Aorta (tissue), 5 donors: ENCODE measurements at places on chromosomes 5 and 9. TPM values are rescaled to one million over a fixed set of nuclear protein-coding genes. Genes with fewer than 3 reads are reported as not detected.

GRCh38 chr5:93278896-93279295 is 302.1 kb downstream of the NR2F1-AS1 start:
- H3K36me3 ChIP-seq = no peaks in the 10 kb centered on the region
- H3K4me1 ChIP-seq = no peaks in the 10 kb centered on the region
- H3K27ac ChIP-seq = no peak overlapping the region
- no peaks in the 10 kb centered on the region for H3K27me3 ChIP-seq

DNA sequence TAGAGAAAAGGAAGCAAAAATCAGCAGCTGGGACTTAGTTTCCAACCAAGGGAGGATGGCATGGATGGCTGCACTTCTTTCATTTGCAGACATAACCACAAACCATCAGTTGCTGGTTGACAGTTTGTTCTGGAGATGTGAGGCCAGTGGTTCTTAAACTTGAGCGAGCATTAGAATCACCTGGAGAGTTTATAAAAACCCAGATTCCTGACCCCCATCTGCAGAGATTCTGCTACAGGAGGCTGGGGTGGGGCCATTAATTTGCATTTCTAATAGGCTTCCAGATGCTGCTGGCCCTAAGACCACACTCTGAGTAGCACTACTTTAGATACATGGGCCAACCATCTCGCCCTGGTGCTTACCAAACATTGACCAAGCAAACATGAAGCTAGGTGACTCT is 60.8 kb downstream of the MARCHF3 start:
- no peak for DNase-seq
- H3K27ac ChIP-seq = no peak overlapping the region
- H3K36me3 ChIP-seq = no peaks in the 10 kb centered on the region
- no peaks in the 10 kb centered on the region for H3K27me3 ChIP-seq

DNA sequence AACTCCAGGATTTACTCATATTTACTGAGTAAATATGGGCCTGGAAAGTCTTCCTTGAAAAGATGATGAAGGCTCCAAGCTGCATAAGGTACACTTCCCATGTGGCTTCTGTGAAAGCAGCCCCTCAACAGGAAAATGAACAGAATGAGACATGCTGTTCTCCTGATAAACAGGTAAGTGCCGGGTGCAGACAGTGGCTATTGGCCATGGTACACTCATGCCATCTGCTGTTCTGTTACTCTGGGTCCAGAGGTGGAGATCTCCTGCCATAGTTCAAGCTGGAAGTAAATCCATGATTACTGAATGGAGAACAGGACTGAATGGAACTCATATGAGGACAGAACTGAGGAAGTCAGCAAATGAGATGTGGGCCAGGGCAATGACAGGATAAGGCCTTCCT is 103.6 kb downstream of the SLIT3 start:
- H3K27ac ChIP-seq = peak overlapping the region; percentile 49
- H3K4me3 ChIP-seq = no peak overlapping the region
- no peak for DNase-seq
- no peaks in the 10 kb centered on the region for H3K27me3 ChIP-seq

DNA sequence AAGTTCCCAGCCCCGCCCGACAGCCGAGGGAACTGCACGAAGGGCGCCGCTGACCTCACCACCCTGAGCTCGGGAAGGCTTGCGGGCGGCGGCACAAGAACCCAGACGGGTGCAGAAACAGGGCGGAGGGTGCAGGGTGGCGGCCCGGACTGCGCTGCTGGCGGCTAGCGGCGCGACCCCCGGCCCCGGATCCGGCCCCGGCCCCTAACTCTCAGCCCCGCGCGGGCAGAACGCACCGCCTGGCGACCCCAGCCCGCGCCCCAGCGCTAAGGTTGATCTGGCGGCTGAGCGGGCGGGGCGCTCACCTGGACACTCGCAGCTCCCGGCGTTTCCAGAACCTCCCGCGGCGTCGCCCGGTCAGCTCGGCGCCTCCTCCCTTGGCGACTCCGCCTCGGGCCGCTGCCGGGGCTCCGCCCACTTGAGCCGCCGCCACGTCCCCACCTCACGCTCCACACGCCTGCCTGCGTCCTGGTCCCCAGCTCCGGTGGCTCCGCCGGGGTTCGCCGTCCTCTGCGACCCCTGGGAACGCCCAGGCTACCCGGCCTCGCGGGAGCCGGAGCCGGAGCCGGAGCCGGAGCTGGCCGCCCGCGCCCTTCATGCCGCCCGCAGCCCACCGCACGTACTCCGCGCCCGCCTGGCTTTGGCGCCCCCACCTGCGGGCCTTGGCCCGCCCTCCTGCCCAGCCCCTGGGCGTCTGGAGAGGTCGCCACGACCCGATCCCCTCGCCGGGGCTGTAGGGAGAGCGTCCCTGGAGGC is at the start of gene P4HA2:
Gene P4HA2 (minus strand): TSS at position 369 of the 756 bp plus-strand sequence. CDS start 9,227 bp downstream, outside the sequence.
- H3K4me3 ChIP-seq = peak within 1 kb of the TSS; percentile 80
- peak; percentile 95 for DNase-seq
- H3K4me1 ChIP-seq = peaks cover 2% of the 10 kb centered on the region
- H3K27me3 ChIP-seq = no peaks in the 10 kb centered on the region

GRCh38 chr9:93461821-93462220 is 8.4 kb upstream of the FAM120AOS start:
- H3K36me3 ChIP-seq = no peaks in the 10 kb centered on the region
- H3K4me1 ChIP-seq = peaks cover 12% of the 10 kb centered on the region
- no peaks in the 10 kb centered on the region for H3K27me3 ChIP-seq
- H3K27ac ChIP-seq = no peak overlapping the region
- H3K4me3 ChIP-seq = no peak overlapping the region
- DNase-seq = no peak

DNA sequence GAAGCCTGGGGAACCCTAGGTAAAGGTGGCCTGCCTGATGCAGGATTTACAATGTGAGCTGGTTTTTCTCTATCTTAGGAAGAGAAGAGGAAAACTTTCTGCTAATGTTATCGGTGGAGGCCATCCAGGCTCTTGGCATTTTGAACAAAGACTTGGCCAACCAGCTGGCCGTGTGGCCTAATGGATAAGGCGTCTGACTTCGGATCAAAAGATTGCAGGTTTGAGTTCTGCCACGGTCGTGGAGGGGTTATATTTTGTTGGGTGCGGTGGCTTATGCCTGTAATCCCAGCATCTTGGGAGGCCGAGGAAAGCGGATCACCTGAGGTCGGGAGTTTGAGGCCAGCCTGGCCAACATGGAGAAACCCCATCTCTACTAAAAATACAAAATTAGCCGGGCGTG is 9.6 kb downstream of the C9orf152 start:
- H3K27me3 ChIP-seq = no peaks in the 10 kb centered on the region
- DNase-seq = no peak
- no peak overlapping the region for H3K27ac ChIP-seq
- no peaks in the 10 kb centered on the region for H3K36me3 ChIP-seq
- H3K4me3 ChIP-seq = no peak overlapping the region

DNA sequence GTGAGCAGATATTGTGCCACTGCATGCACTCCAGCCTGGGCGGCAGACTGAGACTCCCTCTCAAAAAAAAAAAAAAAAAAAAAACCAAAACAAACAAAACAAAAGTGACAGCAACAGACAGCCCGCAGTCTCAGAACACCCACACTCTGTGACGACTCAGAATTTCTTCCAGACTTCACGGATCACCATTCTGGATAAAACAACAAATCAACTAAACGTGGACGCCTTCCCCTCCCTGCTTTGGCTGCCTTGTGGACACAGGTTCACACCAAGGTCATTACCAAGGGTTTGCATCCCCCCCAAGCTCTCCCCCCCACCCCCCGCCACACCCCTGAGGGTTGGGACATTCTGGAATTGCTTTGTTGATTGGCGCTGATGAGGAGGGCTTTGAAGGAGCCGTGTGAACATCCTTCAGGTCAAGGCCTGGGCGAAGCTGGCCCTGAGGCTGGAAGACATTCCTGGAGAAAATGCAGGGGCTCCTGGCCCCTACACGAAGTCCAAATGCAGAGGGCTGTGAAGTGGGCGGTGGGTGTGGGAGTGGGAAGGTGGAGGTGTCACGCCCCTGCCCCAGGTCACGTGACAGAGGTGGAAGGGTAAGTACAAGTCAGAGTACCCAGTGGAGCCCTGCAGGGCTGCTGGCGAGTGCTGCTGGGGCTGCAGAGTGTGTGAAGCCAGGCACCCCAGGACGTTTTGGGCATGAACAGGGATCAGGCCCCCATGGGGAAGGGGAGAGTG is 10.1 kb downstream of the LCN10 start:
- no peaks in the 10 kb centered on the region for H3K4me1 ChIP-seq
- no peak overlapping the region for H3K27ac ChIP-seq
- DNase-seq = no peak

DNA sequence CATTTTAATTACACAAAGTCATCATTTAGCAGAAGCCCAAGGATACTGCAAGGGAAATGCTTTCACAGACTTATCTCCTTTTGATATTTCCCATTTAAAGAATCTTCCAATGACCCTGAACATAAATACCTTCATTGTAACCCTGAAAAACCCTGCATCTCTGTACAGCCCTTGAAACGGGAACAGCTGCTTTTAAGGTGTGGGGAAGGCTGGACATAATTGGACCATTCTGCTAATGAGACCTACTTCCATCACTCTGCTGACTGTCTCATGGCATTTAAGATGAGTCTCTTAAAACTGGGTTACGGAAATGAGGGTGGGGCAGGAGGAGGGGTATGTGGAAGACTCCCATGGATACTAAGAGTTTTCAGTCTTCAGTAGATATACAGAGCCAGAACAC is 485.8 kb downstream of the BRINP1 start:
- H3K27me3 ChIP-seq = no peaks in the 10 kb centered on the region
- no peak overlapping the region for H3K27ac ChIP-seq
- H3K4me1 ChIP-seq = no peaks in the 10 kb centered on the region
- no peaks in the 10 kb centered on the region for H3K36me3 ChIP-seq

- no peak overlapping the region for H3K27ac ChIP-seq
- H3K27me3 ChIP-seq = no peaks in the 10 kb centered on the region
- H3K4me3 ChIP-seq = no peak overlapping the region
- DNase-seq = no peak
Observed at GRCh38 chr5:123659495-123659894, 147.5 kb downstream of the CSNK1G3 start.

- no peak overlapping the region for H3K4me3 ChIP-seq
- no peaks in the 10 kb centered on the region for H3K4me1 ChIP-seq
- H3K27me3 ChIP-seq = peaks cover 3% of the 10 kb centered on the region
- no peaks in the 10 kb centered on the region for H3K36me3 ChIP-seq
Observed at GRCh38 chr9:133168432-133168831, 4.7 kb upstream of the GBGT1 start.

GRCh38 chr9:134487066-134487710 is 154.4 kb upstream of the COL5A1 start:
- no peak overlapping the region for H3K4me3 ChIP-seq
- no peaks in the 10 kb centered on the region for H3K36me3 ChIP-seq
- peak; percentile 52 for DNase-seq
- H3K27ac ChIP-seq = no peak overlapping the region
- no peaks in the 10 kb centered on the region for H3K27me3 ChIP-seq

DNA sequence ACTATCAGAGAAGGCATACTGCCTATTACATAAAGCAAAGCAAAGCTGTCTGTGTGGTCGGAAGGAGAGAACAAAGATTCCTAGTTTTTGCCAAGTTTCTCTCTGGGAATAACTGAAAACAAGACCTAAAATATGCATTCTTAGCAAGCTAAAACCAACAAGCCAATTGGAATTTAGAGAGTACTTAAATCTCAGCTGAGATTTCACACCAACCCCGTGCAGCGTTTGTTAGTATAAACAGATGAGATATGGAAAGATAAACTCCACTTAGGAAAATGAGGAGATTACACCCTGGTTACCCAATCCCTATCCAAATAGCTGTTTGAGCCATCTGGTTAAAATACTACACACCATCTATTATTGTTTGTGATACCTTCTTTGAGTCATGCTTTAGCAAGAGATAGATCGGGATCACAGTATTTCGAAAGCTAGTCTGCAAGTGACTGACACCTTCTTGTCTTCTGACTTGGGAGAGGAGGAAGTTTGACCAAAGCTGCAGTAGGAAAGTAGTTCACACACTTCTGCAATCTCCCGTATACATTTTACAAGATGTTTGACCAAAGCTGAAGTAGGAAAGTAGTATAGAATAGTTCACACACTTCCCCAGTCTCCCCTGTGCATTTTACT is 18.2 kb downstream of the FAF2 start:
- no peaks in the 10 kb centered on the region for H3K27me3 ChIP-seq
- no peak overlapping the region for H3K4me3 ChIP-seq
- DNase-seq = no peak
- no peak overlapping the region for H3K27ac ChIP-seq

GRCh38 chr5:43315682-43316081 is 2.5 kb upstream of the HMGCS1 start:
- H3K27ac ChIP-seq = no peak overlapping the region
- H3K4me1 ChIP-seq = no peaks in the 10 kb centered on the region
- no peaks in the 10 kb centered on the region for H3K27me3 ChIP-seq
- H3K4me3 ChIP-seq = no peak overlapping the region

DNA sequence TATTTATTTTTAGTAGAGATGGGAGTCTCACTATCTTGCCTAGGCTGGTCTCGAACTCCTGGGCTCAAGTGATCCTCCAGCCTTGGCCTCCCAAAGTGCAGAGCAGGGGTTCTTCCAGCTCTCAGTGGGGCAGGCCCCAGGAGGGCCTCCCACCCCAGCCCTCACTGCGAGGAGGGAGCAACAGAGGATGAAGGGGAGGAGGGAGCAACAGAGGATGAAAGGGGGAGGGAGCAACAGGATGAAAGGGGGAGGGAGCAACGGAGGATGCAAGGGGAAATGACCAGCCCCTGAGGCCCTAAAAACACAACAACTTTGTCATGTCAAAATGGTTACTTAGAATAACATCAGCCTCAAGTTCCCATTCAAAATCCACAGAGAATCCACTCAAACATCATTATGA is 10.0 kb downstream of the TRIM14 start:
- no peak for DNase-seq
- H3K4me1 ChIP-seq = no peaks in the 10 kb centered on the region
- no peak overlapping the region for H3K27ac ChIP-seq
- H3K36me3 ChIP-seq = no peaks in the 10 kb centered on the region
- no peaks in the 10 kb centered on the region for H3K27me3 ChIP-seq

GRCh38 chr9:123424131-123424530 is 68.1 kb downstream of the CRB2 start:
- no peaks in the 10 kb centered on the region for H3K27me3 ChIP-seq
- no peaks in the 10 kb centered on the region for H3K4me1 ChIP-seq
- H3K4me3 ChIP-seq = no peak overlapping the region
- no peak overlapping the region for H3K27ac ChIP-seq
- H3K36me3 ChIP-seq = peaks cover 2% of the 10 kb centered on the region

DNA sequence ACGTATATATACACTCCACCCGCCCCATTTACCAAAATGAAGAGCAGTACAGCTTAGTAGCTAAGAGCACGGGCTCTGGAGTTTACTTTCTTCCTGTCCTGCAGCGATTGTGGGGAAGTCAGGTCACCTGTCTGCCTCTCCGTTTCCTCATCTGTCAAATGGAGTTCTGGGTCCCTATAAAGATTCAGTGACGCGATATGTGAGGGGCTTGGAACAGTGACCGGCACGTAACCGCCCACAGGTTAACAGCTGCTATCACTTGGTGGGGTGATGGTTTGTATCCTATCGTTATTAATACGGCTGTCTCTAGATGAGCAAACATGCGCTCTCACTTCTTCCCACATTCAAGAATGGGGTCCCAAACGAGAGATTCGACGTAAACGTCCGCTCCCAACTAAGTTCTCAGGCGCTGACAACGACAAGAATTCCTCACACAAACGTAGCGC is 426 bp downstream of the FAM114A2 start:
- no peak for DNase-seq
- H3K27ac ChIP-seq = no peak overlapping the region
- no peaks in the 10 kb centered on the region for H3K27me3 ChIP-seq
- H3K4me3 ChIP-seq = peak overlapping the region; percentile 84
- H3K4me1 ChIP-seq = peaks cover 1% of the 10 kb centered on the region

The ACER2 gene
- total RNA-seq = 11.2 TPM

The IFNK gene
- total RNA-seq = not detected

The TMC1 gene
- total RNA-seq = 0.62 TPM

The SHOC1 gene
- total RNA-seq = 0.15 TPM

The HBEGF gene
- total RNA-seq = 30.2 TPM

The TMEM252 gene
- not detected for total RNA-seq

The SLC6A7 gene
- not detected for total RNA-seq

The DAPK1 gene
- total RNA-seq = 26.7 TPM
